ENCODE measurements at places on chromosomes 11 and 22.

DNA sequence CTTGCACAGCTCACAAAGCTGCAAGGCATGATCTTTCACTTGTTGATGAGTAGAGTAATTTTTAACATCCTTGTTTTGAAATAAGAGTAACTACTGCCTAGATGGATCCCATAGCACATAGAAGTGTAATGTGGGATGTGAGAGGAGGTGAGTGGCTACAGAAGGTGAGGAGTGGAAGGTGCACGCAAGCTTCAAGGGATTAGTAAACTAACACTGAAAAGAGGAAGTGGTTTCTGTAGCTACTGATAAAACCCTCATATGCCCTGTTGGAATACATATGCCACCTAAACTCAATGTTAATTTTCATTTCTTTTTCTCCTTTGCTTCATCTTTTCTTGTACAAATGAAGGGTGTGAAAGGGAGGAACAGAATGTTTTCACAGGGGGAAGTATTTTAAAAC lies 22.0 kb upstream of the CTSC start:
- DNase-seq, result no peak

DNA sequence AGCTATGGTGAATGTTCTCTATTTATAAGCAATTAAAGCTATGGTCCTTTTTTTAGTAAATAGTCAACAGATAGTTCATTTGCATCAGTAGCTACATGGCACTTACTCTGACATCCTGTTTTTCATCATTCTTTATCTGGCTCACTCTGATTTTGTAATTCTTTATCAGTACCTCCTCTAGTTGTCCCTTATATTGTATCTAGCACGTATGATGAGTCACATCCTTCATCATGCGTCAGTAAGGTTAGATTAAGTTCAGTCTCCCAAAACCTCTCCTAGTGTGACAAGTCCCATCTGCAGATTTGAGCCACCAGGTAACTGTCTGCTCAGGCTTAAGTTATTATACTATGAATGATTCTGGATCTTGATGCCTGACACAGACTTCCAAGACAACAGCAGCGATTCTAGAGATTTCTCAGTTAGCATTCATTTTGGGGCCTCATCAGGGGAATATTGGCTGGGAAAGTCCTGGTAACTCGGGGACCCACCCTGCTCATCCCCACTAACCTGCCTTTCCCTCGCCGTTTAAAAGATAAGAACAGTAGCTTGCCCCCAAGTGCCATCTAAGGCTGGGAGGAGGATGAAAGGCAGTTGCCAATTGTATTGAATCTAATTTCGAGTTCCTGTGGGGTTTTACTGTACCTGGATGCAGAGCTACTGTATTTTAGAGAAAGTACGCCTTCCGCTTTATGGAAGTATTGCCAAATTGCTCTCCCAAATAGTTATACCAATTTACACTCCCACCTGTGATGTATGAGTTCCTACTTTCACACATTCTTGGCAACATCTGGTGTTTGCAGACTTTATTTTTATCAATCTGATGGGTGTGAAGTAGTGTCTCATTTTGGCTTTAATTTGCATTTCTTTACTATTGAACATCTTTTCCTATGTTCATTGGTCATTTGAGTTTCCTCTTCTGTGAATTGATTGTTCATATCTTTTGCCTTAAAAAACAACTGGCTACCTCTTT lies 55.9 kb downstream of the ZC3H12C start:
- no peak for DNase-seq

- no peak for DNase-seq
Measured at GRCh38 chr11:126518972-126519690, 163.6 kb downstream of the ST3GAL4 start.

- no peak for DNase-seq
Measured at GRCh38 chr11:14150878-14151277, 188.4 kb downstream of the SPON1 start.

DNA sequence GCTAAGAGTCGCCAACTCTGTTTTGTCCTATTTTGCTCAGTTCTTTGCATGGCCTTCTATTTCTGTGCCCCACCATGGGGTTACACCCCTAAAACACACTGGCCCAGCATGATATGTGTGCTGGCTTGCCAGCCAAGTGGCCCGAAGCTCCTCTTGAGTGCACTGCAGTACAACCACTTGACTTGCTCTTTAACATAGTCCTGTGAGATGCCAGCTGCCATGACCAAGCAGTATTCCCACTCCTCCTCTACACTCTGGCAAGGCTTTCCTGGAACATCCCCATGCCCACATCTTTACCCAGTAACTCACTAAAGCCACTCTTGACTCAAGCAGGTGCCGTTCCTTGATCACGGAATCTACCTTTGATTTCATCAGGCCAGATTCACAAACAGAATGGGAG lies 102.9 kb upstream of the GAL start:
- no peak for DNase-seq

DNA sequence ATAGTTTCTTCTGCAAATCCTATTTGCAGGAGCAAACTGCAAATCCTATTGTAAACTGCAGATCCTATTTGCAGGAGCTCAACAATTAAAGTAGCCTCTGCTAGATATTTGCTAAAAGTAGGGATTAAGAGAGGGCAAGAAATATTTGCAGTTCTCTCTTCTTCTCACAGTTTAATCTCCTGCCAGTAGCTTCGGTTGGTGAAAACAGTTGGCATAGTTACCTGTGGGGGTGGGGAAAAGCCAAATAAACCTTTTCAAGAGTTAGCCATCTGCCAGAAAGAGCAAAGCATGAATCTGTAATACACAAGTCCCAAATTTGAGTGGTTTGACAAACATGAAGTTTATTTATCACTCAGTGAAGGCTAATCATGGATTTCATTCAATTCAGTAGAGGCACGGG lies 942.5 kb downstream of the JRKL start:
- DNase-seq, result no peak

DNA sequence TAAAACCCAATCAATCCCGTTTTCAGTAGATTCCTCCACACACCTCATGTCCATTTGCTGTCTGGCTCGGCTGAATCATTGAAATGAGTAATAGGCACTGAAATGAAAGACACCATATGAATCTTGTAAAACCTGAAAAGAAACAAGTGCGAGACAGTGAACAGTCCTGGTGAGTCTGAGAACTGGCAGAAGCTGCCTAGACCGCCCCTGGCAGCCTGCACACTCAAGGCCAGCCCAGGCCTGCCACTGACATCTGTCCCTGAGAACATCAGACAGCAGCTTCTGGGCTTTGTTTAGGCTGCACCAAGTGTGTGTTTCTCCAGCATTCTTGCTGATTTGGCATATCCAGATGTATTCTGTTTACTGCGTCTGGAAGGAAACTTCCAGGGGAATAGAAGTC lies 44.8 kb downstream of the ENDOD1 start:
- DNase-seq, result no peak

GRCh38 chr11:72378704-72379383 lies 55.5 kb downstream of the CLPB start:
- DNase-seq, result no peak

- DNase-seq, result no peak
Measured at GRCh38 chr22:17496841-17497240, 66.5 kb upstream of the SLC25A18 start.

DNA sequence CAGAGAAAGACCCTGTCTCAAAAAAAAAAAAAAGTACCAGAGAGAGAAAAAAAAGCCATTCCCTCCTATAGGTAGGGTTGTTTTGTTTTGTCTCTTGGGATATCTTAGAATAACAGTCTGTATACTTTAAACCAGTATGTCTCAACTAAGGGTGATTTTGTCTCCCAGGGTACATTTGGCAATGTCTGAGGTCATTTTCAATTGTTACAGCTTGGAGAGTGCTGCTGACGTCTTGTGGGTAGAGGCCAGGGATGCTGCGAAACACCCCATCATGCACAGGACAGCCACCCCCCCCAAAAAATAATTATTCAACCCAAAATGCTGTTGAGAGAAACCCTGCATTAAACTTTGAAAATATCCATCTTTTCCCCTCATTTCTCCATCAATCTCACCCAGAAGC lies 56.1 kb upstream of the CRTAM start:
- no peak for DNase-seq

- no peak for DNase-seq
Measured at GRCh38 chr11:95716266-95716665, 73.3 kb downstream of the FAM76B start.

DNA sequence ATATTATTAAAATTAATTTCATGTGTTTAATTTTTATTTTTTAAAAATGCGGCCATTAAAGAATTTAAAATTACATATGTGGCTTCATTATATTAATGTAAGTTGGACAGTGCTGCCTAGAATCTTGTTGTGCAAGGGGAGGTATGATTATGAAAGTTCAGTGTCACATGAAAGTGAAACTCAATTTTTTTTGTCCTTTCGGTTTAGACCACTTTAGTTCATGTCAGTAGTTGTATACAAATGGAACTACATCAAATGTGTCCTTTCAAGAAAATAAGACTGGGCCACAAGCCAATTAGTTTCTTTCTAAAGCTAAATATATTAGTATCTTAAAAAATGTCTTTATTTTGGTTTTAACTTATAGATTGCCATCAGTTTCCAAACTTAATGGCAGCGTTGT lies 35.7 kb downstream of the TBCEL start:
- no peak for DNase-seq

GRCh38 chr11:43135966-43136534 lies 175.7 kb upstream of the API5 start:
- no peak for DNase-seq

DNA sequence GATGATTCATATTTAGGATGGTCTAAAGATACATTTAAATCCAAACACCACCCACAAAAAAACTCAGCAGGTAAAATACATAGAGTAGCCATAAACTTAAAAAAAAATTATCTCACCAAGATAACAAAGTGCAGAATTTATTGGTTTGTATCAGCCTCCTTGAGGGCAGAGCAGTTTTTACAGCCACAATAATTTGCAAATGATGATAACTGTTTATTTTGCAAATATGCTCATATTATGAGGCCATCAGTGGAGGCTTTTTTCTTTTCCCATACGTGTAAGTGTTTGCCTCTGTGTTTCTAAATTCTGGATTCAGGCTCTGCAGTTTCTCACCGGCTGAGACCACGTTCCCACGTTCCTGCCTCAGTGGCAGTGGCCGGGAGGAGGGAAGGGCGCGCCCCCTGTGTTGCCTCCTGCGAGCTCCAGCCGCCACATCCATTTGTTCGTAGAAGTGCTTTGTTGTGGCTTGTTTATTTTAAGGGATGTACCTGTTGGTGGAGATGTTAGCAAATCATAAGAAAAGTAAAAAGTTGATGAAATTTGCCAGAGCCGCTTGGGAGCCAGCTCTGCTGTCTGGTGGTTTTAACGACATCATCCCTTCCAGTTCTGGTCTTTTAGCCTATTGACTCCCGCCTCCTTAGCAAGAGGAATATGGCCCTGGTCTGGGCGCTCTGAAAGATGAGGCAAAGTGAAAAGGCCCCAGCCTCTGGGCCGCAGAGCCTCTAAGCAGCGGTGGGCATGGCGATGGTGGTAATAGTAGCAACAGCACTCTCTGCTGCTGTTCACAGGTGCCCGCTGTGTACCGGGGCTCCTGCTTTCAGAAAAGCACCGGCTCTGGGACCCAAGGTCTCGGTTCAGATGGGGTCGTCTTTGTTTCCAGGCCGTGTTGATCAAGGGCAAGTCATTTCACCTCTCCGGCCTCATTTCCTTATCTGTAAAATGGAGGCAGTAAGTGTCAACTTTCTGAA lies 66.7 kb upstream of the PPARA start:
- DNase-seq, result no peak

GRCh38 chr22:41043722-41044121 lies 48.7 kb upstream of the EP300 start:
- no peak for DNase-seq

DNA sequence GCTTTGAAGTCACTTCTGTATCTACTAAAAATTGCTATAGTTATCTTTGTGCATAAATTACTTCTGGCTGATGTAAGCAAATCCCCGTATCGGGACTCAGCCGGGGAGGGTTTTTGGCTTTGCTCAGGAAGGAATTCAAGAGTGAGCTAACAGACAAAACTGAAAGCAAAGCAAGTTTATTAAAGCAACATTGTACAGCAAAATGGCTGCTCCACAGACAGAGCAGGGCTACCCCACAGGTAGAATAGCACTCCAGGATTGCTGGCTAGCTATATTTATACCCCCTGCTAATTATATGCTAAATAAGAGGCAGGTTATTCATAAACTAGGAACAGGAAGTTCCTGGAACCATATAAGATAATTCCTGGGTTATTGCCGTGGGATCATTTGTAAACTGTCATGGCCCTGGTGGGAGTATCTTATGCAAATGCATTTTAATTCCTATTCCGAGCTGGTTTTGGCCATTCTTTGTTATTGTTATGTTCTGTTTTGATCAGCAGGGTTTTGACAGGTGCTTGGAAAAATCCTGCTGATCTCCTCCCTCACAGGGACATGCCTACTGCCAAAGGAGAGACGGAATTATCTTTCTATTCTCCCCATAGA lies 15.2 kb downstream of the MIF start:
- no peak for DNase-seq

DNA sequence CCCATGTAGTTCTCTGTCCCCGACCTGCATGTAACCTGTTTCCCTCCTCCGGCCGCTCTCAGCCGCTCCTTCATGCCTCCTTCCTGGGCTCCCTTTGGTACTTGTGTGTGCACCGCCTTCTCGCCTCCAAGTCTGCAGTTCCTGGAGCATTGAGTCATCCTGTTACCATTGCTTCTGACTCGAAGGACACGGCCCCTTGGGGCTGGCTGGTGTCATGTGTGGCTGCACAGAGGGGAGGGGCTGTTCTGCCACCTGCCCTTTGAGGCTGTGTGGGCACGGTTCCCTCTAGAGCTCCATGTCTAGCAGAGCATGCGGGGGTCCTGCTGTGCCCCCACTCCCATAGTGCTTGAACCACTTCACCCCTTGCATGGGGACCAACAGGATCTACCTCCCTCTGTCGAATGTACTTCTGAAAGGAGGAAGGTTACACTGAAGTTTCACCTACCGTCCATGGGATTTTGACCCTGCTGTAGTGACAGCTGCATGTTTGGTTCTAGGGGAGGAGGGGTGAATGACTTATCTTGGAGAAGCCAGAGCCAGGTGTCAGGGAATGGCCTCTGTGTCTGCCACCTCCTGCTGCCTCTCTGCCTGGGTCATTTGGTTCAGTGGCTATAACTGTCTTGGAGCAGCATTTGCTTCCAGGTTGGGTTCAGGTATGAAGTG lies 39.6 kb downstream of the BCR start:
- no peak for DNase-seq

GRCh38 chr11:106133529-106133928 lies 56.1 kb downstream of the AASDHPPT start:
- no peak for DNase-seq

GRCh38 chr11:92285776-92286175 lies 61.2 kb downstream of the FAT3 start:
- no peak for DNase-seq

DNA sequence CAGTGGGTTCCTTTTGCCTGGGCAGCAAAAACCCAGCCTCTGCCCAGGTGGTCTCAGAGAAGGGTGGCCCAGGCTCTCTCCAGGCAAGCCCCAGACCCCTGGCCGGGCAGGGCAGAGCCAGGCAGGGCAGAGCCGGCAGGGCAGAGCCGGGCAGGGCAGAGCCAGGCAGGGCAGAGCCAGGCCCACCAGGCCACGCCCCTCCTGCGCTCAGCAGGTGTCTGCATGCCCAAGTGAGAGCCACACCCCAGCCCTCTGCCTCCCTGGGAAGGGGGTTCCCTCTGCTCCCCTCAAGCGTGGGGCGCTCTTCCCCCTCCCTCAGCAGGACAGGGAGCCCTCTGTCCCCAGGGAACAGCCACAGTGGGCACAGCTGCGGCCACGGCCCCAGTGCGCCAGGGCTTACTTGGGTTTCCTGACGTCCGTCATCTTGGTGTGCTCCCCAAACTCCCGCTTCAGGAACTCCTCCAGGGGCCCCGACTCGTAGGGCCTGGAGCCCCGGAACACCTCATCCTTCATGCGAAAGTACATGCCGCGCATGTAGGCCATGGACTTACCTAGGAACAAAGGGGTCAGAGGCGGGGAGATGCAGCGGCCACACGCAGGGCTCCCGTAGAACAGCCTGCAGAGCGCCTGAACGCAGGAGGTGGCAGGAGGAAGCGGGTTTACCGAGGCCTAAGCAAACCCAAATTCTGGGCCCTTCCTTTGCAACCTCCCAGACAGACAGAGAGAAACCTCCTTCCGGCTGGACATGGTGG lies 10.1 kb upstream of the BAIAP2L2 start:
- DNase-seq, result no peak

Data from activated naive CD4-positive, alpha-beta T cell (primary cell).